ENCODE measurements at places on chromosomes 3 and 15. TPM values are rescaled to one million over a fixed set of nuclear protein-coding genes. Genes with fewer than 3 reads are reported as not detected.
A peak's percentile ranks its signal among the peaks of the same experiment; 100 is the strongest.

The TMEM207 gene
- total RNA-seq = not detected

The MDFIC2 gene
- not detected for total RNA-seq

- no peak for DNase-seq
Observed at GRCh38 chr3:78634316-78634715, 1133.5 kb downstream of the ROBO1 start.

DNA sequence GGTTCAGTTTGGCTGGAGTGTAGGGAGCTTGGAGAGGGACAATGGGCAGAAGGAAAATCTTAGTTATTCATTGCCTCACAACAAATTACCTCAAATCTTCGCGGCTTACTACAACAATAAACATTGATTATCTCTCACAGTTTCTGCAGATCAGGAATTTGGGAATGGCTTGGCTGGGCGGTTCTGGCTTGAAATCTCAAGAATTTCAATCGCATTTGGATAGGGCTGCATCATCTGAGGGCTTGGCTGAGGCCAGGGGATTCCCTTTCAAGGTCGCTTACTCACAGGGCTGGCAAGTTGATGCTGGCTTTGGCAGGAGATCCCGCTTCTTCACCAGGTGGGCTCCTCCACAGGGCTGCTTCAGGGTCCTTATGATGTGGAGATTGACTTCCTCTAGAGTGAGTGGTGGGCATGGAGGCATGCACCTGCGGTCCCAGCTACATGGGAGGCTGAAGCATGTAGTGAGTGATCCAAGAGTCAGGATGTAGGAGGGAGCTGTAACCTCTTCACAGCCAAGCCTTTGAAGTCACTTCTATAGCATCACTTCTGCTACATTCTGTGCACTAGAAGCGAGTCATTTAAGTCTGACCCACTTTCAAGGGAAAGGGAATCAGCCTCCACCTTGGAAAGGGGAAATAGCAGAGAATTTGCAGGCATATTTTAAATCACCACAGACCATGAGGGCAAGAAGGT lies 63.1 kb downstream of the CDC25A start:
- no peak for DNase-seq

GRCh38 chr3:128285042-128285966 lies 132.0 kb downstream of the EEFSEC start:
- no peak for DNase-seq

DNA sequence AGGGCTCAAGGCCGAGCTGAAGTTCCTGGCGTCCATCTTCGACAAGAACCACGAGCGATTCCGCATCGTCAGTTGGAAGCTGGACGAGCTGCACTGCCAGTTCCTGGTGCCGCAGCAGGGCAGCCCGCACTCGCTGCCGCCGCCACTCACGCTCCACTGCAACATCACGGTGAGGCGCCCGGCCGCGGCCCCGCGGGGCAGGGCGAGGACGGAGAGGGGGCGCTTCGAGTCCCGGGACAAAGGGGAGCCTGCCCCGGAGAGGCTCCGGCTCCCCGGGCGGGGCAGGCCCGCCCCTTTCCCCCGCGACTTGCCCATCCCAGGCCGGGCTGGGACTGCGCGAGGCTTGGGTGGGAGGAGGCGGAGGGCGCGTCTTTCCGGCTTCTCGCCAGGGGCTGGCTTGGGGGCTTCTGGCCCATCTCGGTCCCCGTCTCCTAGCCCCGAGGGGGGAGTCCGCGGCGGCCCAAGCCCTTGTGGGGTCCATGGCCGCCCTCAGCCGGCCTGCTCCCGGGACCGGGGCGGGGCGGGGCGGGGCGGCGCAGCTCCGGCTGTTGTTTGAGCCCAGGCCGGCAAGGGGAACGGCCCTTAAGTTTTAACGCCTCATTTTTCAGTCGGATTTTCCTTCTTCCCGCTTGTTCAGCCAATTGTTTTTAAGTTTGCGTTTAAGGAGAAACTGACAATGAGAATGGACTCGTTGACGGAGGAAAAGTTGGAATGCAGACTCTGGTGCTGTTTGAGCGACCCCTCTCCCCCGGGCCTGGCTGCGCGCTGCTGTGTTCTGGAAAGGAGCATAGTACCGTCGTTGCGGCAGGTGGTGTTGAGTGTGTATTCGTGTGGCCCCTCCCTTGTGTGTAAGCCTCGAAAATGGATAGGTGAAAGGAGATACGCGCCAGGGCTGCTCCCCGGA lies 683 bp downstream of the UBE2Q2 start:
- peak; percentile 91 for DNase-seq

DNA sequence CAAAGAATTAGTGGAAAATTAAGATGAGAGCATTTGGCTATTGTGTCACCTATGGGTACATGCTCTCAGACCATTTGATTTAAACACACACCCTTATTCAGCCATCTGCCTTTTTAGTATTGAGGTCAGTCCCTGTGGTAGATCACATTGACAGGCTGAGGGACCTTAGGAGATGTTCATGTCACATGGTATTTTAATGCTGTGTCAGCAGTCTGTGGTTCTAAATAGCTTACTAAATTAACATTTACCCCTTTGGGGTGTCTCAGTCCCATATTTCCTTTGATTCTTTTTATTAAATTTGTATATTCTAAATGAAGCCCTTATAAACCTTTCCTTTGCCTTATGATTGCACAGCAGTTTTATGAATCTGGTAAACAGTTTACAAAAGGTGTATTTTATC lies 2.3 kb downstream of the RBM5 start:
- no peak for DNase-seq

The UBL7 gene
- 32.4 TPM for total RNA-seq

The ST3GAL6 gene
- total RNA-seq = 9.4 TPM

The TRPM1 gene
- 0.93 TPM for total RNA-seq

GRCh38 chr3:12884186-12884680 lies 42.9 kb upstream of the RPL32 start:
- no peak for DNase-seq

The GOLGA8T gene
- total RNA-seq = not detected

The AGBL1 gene
- not detected for total RNA-seq

The HMG20A gene
- total RNA-seq = 20.7 TPM
